Fibroblast of skin of back (primary cell): ENCODE measurements at places on chromosomes 12 and 14.

DNA sequence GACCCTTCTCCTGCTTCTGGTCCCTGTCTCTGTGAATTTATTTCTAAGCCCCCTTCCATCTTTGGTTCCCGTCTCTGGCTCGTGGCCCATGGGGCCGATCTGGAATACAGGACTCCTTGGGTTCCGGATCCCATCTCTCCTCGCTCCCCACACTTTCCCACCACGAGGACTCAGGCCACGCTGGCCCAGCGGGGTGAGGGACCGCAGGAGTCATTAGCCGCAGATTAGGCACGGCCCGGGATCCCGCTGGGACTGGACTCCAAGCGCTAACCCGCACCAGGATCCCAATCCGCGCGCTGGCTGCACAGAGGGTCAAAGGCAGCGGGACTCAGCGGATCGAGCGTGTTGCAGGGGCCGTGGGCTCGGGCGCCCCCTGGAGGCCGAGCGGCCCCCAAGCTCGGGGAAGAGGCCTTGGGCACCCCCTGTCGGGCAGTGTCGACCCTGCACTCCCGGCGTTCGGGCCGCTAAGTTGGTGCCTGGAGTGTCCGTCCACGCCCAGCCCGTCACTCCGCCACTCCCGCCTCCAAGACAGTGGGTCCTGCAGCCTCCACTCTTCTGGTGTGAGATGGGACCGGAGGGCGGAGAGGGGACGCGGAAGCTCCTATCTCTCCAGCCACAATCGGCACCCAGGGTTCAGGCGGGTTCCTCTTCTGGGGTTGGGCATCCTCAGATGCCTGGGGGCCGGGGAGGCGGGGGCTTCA, 9.5 kb downstream of the SHMT2 start:
- peak; percentile 86 for DNase-seq

DNA sequence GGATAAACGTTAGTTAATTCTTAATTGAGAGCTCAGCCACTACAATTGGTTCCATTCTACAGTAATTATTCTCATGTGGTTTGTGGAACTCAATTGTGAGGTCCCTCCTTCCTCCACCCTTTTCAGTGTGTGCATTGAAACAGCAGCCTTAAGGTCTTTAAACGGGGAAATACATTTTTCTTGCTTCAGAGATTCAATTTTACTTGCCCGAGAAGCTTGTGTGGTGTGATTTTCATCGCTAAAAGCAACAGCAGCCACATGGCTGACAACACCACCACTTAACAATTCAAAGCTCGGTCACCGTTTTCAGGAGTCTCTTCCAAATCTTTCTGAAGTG, 733 bp upstream of the PPFIBP1 start:
- no peak for DNase-seq

GRCh38 chr12:6608592-6609281, 1.6 kb upstream of the CHD4 start:
- peak; percentile 7 for DNase-seq

DNA sequence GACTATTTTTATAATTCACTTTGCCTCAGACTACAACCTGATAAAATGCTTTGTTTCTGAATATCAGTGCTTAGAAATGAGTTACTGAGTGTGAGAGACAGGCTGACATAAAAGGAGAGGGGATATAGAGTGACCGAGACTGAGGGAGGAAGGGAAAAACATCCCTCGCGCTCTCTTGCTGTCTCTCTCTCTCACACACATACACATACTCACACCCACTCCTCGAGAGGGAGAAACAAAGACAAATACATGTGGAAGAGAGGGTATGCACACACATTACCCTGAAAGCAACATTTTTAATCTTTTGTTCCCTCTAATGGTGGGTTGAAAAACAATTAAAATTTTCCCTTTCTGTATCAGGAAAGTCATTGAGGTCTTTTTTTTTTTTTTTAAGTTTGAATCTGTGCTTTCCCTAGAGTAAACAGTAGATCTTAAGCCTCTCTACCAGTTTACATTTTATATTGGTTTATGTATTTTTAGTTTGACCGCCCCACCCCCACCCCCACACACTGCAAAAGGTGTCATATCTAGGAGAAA, 45.3 kb downstream of the FRS2 start:
- no peak for DNase-seq

- peak; percentile 77 for DNase-seq
Measured at GRCh38 chr12:89353823-89354611, 1.7 kb upstream of the DUSP6 start.

DNA sequence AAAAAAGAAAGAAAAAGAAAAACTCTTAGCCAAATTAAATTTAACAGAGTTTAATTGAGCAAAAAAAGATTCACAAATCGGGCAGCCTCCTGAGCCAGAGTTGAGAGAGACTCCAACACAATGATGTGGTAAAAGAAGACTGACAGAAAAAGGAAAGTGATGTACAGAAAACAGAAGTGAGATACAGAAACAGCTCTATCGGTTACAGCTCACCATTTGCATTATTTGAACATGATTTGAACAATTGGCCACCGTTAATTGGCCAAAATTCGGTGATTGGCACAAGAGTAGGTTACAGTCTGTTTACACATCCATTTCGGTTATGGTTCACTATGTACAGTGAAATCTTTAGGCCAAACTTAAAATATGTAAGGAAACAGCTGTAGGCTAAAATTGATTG, 117.7 kb downstream of the SPTSSA start:
- DNase-seq = no peak

GRCh38 chr12:27965966-27966365, 6.6 kb downstream of the PTHLH start:
- DNase-seq = peak; percentile 81

- DNase-seq = no peak
Measured at GRCh38 chr14:64508215-64508776, 3.7 kb downstream of the ZBTB1 start.

DNA sequence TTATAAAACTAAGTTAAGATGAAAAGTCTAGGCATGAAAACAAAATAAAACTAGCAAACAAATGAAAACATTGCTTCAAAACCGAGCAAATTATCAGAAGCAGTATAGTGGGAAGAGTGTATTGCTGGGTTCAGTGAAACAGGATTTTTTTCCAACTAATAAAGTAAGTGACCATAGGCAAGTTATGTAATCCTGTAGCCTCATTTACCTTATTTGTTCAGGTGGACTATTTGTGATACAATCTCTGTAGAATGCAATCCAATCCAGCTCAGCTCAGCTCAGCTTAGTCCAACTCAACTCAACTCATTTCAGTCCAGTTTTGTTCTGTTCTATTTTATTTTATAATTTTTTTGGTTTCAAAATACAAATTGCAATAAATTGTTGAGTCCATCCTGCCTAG, 276.7 kb upstream of the LRIG3 start:
- DNase-seq = no peak

DNA sequence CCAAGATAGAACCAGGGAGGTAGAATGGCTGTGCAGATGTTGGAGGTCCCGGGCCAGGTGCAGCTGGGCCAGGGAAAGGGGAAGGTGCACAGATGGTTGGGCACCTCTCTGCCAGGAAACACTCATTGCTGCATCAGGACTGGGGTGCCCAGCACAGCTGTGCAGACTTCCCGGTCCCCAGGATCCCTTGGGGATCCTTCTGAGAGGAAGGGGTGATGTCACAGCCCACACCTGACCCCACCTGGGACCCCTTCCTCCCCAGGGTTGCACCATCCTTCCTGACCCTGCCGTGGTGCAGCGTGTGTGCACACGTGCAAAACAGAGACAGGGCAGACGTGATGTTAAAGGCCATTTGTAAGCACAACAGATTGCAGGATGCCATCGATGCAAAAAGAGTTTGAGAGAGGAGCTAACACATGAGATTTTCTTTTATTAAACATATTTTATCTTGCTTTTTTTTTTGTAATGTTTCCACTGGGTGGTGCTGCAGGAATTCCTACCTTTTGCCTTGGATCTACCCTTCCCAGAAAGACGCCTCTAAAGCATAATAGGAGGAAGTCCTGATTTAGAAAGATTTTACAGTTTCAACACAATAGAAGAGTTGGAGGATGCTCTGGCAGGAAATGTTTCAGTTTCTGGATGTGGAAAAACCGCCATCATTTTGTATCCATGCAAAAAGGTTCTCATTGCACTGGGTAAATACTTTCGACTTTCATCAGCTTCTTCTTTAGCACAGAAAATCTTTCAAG, 14.8 kb downstream of the ELK3 start:
- no peak for DNase-seq

GRCh38 chr14:68937471-68938270, 41.4 kb downstream of the ACTN1 start:
- no peak for DNase-seq

- DNase-seq = peak; percentile 73
Measured at GRCh38 chr12:40054555-40055227, 51.2 kb downstream of the SLC2A13 start.
